ENCODE measurements at places on chromosomes 7 and 10. TPM values are rescaled to one million over a fixed set of nuclear protein-coding genes. Genes with fewer than 3 reads are reported as not detected.

The PLAC9 gene
- polyA plus RNA-seq, result not detected

The C10orf105 gene
- not detected for polyA plus RNA-seq

The SFRP5 gene
- not detected for polyA plus RNA-seq

The NUTM2D gene
- polyA plus RNA-seq, result 0.24 TPM

The STEAP4 gene
- not detected for polyA plus RNA-seq

The TAS2R39 gene
- not detected for polyA plus RNA-seq

The IFIT2 gene
- polyA plus RNA-seq, result 1.8 TPM

The MARVELD1 gene
- 0.90 TPM for polyA plus RNA-seq

The OR2A42 gene
- not detected for polyA plus RNA-seq

The ASZ1 gene
- not detected for polyA plus RNA-seq

The RAB18 gene
- polyA plus RNA-seq, result 241 TPM

The TMEM176B gene
- 2.5 TPM for polyA plus RNA-seq

The PNLIPRP3 gene
- polyA plus RNA-seq, result not detected

The TRIL gene
- polyA plus RNA-seq, result 16.1 TPM

The PRKCQ gene
- polyA plus RNA-seq, result 2.2 TPM

The MNX1 gene
- polyA plus RNA-seq, result not detected

The SMARCD3 gene
- polyA plus RNA-seq, result 10.6 TPM

The VAX1 gene
- not detected for polyA plus RNA-seq

The HILPDA gene
- 9.1 TPM for polyA plus RNA-seq

The GIMAP2 gene
- polyA plus RNA-seq, result 1.0 TPM

The PAPSS2 gene
- polyA plus RNA-seq, result 2.3 TPM

The PITX3 gene
- 0.28 TPM for polyA plus RNA-seq

The SLC26A3 gene
- polyA plus RNA-seq, result not detected

The IL15RA gene
- not detected for polyA plus RNA-seq

The HABP2 gene
- not detected for polyA plus RNA-seq

The UFSP1 gene
- polyA plus RNA-seq, result not detected

The GPER1 gene
- polyA plus RNA-seq, result not detected

The GARS1 gene
- 167 TPM for polyA plus RNA-seq

The SMKR1 gene
- polyA plus RNA-seq, result 4.8 TPM

Data from Purkinje cell (primary cell).